ENCODE measurements at places on chromosomes 5 and 9. TPM values are rescaled to one million over a fixed set of nuclear protein-coding genes. Genes with fewer than 3 reads are reported as not detected.

GRCh38 chr5:129857116-129857515 lies 47.1 kb upstream of the CHSY3 start:
- DNase-seq: no peak

- DNase-seq: no peak
Measured at GRCh38 chr9:128282500-128282899, 6.4 kb downstream of the SWI5 start.

Gene IL7R
- 7.3 TPM for total RNA-seq

- peak; percentile 95 for DNase-seq
Measured at GRCh38 chr9:81028504-81028903, 660.8 kb downstream of the TLE1 start.

GRCh38 chr5:174355208-174355612 lies 309.7 kb downstream of the NSG2 start:
- DNase-seq: no peak

DNA sequence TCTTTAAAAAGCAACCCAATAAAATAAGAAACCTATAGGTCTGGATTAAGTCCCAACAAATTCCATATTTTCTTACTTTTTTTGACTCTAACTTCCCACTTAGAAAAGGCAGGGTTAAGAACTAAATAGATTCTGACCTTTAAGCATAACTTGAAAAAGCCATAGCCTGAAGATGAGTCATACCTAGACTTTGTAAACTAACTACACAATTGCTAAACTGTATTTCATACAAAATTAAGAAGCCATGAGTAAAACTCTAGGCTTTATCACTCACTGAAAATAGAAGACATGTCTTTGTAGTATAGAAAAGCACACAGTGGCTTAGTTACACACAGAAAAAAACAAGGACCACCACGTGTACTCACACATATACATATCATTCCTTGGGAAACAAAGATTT lies 51.5 kb downstream of the MLLT3 start:
- peak; percentile 56 for DNase-seq

Gene LCN12
- not detected for total RNA-seq

Gene PIP5K1B
- not detected for total RNA-seq

DNA sequence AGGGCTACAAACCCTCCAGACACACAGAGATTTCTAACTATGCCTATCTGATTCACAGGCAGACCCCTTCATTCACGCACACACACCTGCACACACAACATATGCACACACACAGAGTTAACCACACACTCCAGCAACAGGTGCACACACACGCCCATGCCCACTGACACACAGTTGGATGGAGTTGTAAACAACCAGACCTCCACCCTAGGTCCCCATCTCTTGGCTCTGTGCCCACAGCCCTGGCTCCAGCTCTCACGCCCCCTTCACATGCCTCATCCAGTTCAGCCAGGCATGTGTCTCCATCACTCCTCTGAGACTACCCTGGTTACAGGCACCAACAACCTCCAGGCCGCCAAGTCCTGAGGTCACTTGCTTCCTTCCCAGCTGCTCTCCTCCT lies 61.1 kb downstream of the PSD2 start:
- DNase-seq: no peak

GRCh38 chr9:137439158-137439714 lies 1.9 kb downstream of the ENTPD8 start:
- no peak for DNase-seq

GRCh38 chr9:15469406-15469805 lies 41.4 kb downstream of the PSIP1 start:
- peak; percentile 19 for DNase-seq

- DNase-seq: no peak
Measured at GRCh38 chr9:123421801-123422455, 65.9 kb downstream of the CRB2 start.

DNA sequence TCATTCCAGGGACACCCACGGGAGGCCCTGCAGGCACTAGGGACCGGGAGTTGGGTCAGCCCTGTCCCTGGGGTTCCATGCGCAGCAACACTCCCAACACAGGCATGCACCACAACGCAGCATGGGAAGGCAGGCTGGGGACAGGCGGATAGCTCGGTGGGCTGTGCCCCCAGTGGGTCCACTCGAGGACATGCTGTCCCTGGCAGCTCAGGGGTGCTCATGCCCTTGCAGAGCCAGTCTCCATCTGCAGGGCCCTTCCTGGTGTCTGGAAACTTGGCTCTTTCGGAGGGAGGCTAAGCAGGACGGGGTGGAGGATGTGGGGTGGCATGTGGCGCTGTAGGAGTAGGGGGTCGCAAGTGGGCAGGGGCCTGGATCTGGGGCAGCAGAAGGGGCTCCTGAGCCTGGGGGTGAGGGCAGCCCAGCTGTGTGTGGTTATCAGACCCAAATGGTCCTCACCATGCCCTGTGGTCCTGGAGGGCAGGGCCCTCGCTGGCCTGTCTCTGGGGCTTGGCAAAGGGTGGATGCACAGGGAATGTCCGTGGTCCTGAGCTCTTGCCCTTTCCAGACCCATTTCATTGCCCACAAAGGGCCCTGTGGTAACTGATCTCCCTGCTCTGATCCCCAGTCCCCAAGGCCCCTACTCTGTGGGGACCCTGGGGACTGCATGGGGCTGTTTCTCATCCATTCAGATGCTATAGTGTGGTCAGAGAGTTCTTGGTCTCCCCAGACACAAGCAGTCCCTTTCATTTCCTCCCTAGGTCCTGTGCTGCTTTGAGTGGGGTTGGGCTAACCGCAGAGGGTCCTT lies 90.3 kb upstream of the PHYKPL start:
- DNase-seq: no peak

Gene IFNB1
- total RNA-seq: not detected

Gene CSF2
- not detected for total RNA-seq

Gene TAL2
- not detected for total RNA-seq

- DNase-seq: peak; percentile 23
Measured at GRCh38 chr5:143582869-143583268, 179.4 kb upstream of the NR3C1 start.

GRCh38 chr5:39469176-39469575 lies 44.4 kb upstream of the DAB2 start:
- DNase-seq: no peak

Gene FKBP15
- total RNA-seq: 28.5 TPM

GRCh38 chr5:115424030-115424429 lies 120.5 kb downstream of the FEM1C start:
- peak; percentile 56 for DNase-seq

GRCh38 chr9:129493706-129494047 lies 127.2 kb downstream of the C9orf50 start:
- no peak for DNase-seq

Gene C9orf85
- total RNA-seq: 19.0 TPM

Gene PRDM9
- not detected for total RNA-seq

DNA sequence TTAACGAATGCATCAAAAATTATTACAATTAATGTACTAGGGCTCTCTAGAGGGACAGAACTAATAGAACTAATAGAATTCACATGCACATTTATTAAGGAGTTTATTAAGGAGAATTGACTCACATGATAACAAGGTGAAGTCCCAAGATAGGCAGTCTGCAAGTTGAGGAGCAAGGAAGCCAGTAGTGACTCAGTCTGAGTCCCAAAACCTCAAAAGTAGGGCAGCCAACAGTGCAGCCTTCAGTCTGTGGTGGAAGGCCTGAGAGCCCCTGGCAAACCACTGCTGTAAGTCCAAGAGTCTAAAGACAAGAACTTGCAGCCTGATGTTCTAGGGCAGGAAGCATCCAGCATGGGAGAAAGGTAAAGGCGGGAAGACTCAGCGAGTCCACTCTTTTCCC lies 633.8 kb downstream of the SEMA5A start:
- peak; percentile 55 for DNase-seq

Gene PCDHA7
- total RNA-seq: 0.19 TPM

DNA sequence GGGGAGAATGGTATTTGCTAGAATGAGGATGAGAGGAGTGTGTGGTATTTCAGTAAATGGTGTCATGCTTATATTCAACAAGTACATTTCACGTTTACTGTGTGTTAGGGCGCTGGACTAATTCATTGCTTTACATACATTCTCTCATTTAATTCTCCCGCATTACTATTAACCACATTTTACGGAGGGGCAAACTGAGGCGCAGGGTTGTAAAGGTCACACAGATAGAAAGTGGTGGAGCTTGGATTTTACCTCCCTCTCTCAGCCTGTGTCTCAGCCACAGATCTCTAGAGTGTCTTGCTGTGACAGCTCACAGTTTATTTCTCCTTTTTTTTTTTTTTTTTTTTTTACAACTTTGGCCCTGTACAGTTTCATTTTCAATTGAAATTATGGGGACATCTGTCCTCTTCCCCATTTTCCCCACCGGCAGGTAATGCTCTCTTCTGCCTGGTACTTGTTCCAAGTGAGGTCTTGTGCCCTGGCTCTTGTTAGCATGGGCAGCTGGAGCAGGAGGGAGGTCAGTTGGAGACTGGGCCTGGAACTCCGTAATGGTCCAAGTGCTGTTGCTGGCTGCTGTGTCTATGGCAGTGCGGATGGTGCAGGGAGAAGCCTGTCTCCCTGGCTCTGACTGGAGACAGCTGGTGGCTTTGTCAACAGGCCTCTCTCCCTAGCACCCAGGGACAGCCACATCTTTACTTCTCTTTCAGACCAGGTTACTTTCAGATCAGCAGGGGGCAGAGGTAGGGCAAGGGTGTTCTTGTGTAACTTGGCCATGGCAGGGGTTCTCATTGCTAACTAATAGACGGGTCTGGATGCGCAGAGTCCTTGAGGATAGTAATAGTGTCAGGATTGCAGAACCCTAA lies 20.5 kb upstream of the NDST1 start:
- DNase-seq: peak; percentile 72

DNA sequence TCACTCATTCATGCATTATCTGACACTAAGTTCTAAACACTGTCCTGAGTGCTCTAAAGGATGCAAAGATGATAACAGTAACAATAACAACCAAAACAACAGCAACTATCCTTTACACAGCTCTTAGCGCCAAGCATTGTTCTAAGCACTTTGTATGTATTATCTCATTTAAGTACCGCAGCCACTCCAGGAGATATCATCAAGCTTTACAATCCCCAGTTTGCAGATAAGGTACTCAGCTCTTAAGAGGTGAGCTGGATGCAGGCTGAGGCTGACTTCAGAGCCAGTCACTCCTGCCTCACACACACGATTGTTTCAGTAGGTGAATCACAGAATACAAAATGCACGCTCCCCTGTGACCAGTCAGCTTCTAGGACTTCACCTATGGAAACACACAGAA lies 141.8 kb downstream of the PAX5 start:
- DNase-seq: no peak

DNA sequence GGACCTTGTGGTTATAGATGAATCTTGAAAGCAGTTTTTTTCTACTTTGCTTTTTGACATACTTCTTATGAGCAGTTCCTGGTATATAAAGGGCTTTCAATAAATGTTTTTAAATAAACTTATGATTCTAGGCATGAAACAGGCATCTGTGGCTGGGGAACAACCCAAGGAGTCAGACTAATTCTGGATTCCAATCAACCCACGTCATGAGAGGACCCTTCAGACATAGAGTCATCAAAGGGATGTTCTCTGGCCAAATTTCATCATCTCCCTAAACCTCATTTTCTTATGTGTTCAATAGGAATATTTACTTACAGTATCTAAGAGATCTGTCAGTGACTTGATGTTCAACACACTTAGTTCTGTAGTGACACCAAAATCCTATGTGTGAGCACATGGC lies 243.8 kb upstream of the ZNF462 start:
- DNase-seq: peak; percentile 60

GRCh38 chr5:67032921-67033664 lies 163.5 kb downstream of the CD180 start:
- DNase-seq: no peak
